Left ventricle myocardium superior (tissue), 1 donor: ENCODE measurements at places on chromosomes 1 and 21. TPM values are rescaled to one million over a fixed set of nuclear protein-coding genes. Genes with fewer than 3 reads are reported as not detected.
A peak's percentile ranks its signal among the peaks of the same experiment; 100 is the strongest.

DNA sequence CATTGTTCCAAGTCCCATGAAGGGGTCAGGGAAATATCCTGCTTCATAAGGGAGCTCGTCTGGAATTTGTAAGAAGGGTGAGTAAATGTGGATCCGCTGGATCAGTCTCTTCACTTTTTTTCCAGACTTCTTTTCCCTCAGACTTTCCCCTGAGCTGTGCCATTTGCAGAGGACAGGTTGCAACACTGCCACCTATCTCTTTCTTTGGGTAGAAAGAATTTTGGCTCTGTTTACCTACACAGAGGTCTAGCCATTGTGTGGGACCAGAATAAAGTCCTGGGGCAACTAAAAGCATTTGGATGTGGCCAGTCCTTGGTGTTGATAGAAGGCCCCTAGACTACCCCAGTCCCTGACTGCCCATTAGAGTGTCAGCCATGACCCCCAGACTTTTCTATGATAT lies 1146.7 kb upstream of the PRMT6 start:
- no peak for DNase-seq

DNA sequence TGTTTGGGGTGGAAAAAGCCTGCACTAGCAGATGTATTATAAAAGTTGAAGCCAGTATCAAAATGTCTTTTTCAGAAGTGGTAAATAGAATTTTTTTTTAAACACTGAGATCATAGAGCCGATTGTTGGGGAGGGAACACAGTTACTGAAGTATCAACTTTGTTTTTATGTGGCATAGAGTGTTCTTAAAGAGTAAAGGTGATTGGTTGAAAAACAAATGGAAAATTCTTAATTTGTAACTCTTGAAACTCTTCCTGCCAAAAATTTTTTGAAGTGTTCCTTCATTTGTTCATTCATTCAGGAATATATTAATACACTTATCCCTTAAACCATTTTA lies 83.3 kb downstream of the DISP1 start:
- DNase-seq = no peak

- DNase-seq = no peak
Measured at GRCh38 chr1:232037774-232038388, 411.3 kb downstream of the DISC1 start.

Gene CBR3
- 2.6 TPM for total RNA-seq

DNA sequence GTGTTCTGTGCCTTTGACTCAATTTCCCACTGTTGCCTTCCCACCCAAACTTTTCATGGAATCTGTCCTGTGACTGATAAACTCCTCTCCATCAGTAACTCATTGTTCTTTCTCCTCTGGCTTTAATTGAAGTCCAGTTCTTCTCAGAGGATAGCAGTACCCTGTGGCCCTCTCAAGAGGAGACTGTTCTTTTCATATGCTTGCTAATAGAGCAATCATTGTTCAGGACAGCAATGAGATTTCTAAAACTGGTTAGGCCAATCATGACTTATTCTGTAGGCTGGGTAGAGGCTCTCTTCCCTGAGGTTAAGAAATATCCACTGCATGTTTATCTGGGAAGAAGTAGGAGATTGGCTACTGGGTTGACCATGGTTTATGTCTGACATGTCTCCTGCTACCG lies 98.8 kb downstream of the CHD1L start:
- DNase-seq = no peak

Gene CADM3
- total RNA-seq = 4.8 TPM

- DNase-seq = no peak
Measured at GRCh38 chr1:34296059-34296458, 119.4 kb downstream of the C1orf94 start.

Gene ASPM
- 0.40 TPM for total RNA-seq

DNA sequence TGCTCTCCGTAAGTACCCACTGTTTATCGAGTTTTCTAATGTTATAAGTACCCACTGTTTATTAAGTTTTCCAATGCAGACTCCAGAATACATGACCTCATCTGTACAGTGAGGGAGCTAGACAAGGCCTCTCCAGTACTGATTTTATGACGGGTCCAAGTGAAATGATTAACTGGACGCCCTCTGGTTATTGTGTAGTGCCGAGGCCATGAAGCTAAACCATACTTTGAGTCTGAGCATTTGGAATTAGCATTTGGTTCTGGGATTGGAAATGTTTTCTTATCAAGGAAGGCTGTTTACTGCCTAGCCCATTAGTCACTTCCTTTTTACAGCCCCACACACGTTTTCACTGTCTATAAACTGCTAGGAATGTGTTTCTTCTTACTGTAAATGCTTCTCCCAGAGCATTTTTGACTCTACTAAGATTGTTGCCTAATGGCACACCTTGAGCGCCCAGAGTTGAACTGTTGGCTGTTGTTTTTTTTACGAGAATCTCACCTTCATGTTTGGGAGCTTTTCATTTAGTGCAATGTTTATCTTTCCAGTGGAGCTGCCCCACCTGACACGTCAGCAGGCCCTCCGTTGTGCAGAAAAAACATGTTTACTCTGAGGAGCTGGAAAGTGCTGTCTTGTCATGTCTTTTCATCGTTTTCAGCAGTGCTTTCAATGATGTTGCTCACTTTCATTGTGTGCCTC lies 26.9 kb downstream of the SPATA46 start:
- no peak for DNase-seq

Gene TTC22
- total RNA-seq = 0.17 TPM

DNA sequence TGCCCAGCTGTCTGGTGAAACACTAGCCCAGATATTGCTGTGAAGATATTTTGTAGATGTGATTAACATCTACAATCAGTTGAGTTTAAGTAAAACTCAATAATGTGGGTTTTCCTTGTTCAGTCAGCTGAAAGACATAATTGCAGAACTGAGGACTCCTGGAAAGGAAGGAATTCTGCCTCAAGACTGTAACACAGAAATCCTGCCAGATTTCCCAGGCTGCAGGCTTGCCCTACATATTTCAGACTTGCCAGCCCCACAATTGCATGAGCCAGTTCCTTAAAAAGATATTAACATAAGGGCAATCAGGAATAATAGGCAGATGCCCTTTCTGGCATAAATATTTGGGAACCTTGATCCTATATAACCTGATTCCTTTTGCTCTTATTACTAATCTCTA lies 14.2 kb upstream of the NIBAN1 start:
- DNase-seq = no peak

Gene BMP8B
- 0.40 TPM for total RNA-seq

- no peak for DNase-seq
Measured at GRCh38 chr1:165703648-165704047, 5.3 kb upstream of the ALDH9A1 start.

DNA sequence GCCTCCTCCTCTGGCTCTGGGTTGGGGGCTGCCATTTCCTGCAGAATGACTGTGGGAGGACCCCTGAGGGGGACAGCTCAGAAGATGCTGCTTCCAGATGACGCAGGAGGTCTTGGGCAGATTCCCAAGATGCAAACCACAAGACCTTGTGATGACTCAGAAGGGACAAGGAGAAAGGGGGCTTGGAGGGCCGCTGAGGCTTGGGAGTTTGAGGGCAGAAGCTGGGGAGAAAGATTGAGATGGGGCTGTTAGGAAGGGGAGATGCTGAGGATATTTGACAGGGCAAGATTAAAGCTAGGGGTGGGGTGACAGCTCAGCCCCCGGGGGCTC lies 7.5 kb downstream of the PTPRU start:
- no peak for DNase-seq

GRCh38 chr1:210092366-210092765 lies 140.2 kb upstream of the SERTAD4 start:
- DNase-seq = no peak

Gene DEGS1
- total RNA-seq = 61.5 TPM

GRCh38 chr1:95948023-95948422 lies 714.0 kb downstream of the RWDD3 start:
- DNase-seq = no peak

DNA sequence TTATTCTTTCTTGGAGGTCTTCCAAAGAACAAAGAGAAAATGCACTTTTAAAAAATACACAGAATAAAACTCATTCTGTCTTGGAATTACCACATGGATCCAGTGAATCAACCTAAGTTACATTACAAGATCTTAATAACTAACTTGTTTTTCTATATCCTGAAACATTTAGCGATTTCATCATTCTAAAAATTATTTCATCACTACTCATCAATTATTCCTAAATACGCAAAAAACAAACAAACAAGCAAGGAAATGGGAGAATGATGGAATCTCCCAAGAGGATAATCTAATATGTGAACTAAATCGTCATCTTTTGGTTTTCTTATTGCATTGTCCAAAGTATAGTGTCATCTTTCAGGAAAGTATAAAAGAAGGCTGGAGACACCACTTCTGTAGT lies 38.5 kb upstream of the GNG4 start:
- no peak for DNase-seq

Gene RNU1-4
- total RNA-seq = 4,234 TPM

- DNase-seq = peak; percentile 73
Measured at GRCh38 chr1:212557739-212558692, 50.5 kb upstream of the ATF3 start.

GRCh38 chr1:46421739-46422138 lies 27.6 kb downstream of the FAAH start:
- no peak for DNase-seq

DNA sequence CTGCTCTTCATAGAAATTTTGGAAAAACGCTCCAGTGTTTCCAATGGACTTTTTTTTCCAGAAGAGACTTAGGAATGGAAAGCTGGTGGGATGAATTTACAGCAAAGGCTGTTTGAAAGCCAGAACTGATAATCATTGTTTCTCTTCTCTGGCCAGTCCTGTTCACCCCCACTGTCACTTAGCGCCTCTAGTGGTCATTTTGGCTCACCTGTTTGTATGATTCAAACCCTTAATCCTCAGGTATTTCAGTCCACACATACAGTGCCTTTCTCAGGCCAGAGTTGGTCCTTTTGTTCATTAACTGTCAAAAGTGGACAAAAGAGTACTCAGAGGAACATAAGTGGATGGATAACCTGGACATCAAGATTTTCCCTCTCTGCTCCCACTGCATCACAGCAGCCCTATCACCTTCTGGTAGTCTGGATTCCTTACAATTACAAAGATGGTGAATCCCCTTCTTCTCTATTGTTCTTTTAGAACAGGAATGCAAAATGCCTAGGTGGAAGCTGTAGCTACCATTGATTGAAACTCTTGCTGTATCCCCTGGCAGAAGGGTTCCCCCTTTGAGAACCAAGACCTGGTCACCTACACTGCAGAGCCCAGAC lies 177.6 kb upstream of the OLFM3 start:
- DNase-seq = no peak

Gene XKR8
- total RNA-seq = 5.3 TPM

- DNase-seq = no peak
Measured at GRCh38 chr1:55212349-55213150, 2.6 kb downstream of the USP24 start.

DNA sequence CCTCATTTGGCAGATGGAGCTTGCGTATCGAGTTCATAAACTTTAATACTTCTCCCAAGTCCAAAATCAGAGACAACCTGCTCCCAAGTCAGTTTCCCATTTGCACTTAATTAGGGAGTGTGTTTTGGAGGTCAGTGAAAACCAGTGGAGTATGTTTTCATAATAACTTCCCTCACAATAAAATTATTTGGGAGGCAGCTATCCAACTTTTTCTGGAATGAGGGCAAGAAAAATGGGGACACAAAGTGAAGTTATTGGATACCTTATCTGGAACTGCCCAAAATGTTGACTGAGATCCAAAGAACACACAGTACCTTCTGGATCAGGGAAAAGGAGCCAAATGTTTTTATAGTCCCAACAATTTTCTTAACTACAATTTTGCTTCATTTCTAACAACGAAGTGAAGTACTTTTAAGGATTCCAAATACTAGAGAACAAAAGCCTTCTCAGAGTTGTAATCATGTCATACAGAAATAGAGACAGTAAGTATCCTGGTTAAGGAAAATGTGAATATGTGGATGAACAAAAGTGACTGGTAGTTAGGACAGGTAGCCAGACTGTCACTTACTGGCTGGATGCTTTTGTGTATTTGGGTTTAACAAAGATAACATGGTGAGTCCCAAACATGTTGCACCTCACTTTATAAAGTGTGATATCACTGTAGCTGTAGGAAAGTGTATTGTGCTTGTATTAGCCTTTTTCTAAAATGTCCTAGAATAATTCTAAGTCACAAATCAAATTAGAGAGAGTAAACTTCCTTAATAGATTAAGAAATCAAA lies 325.0 kb downstream of the HLX start:
- no peak for DNase-seq

DNA sequence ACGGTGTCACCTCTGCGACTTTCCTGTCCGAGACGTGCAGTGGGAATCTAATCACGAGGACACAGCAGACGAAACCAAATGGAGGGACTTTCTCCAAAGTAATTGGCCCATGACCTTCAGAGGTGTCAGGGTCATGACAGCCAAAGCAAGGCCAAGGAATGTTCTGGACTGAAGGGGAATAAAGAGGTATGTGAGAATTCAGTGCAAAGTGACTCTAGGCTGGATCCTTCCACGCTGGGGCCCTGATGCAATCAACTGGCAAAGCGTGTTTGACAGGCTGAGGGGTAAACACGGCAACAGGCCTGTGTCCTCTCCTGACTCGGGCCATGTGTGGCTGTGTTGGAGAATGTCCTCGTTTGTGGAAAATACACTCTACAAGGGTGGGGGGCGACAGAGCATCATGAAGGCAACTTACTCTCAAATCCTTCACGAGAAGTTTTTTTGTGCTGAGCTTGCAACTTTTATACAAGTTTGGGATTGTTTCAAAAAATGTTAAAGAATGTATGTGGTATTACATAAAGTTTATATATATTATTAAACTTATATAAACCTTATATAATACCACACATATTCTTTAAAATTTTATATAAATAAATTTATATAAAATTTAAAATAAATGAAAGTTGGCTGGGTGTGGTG lies 1.7 kb downstream of the CFAP74 start:
- no peak for DNase-seq

DNA sequence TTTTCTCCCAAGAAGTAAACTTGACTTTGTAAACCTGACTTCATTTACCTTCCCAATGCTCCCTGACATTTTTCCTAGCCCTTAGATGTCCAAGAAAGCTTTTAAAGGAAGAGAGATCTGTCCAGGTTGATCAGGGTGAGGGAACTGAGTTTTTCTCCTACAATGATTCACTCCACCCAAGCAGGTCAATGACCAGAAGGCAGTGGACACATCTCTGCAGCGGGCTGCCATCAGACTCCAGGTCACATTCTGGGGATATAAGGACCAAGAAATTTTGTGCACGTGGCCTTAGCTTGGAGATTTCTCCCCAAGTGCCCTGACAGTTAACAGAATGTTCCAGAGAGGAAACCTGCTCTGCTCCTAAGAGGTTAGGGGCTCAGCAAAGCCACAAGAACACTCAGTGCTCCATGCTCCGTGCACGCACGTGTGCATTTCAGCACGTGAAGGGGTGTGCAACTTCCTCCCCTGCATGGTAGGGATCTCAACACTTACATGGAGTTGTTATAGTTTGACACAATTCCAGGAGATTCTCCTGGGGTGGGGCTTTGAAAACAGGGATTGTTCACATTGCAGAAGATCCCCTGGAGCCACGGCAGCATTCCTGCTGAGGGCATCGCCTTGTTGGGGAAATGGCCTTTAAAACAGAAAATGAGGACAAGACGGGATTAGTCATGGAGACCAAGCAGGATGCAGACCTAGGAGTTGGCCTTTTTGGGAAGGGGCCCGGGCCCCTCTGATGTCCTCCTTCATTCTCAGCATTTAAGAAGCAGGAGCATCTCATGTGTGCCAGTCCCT lies 9.8 kb downstream of the ABCA4 start:
- DNase-seq = no peak

Gene ARMH1
- total RNA-seq = 0.92 TPM

GRCh38 chr21:16588433-16588860 lies 858.7 kb downstream of the USP25 start:
- DNase-seq = peak; percentile 67
